Spinal cord (tissue), 10 donors: ENCODE measurements at places on chromosomes 12 and 14. TPM values are rescaled to one million over a fixed set of nuclear protein-coding genes. Genes with fewer than 3 reads are reported as not detected.

GRCh38 chr12:12216349-12217017 is 50.4 kb downstream of the LRP6 start:
- no peak overlapping the region for H3K27ac ChIP-seq
- no peak for DNase-seq
- H3K27me3 ChIP-seq: no peaks in the 10 kb centered on the region
- no peaks in the 10 kb centered on the region for H3K4me1 ChIP-seq

DNA sequence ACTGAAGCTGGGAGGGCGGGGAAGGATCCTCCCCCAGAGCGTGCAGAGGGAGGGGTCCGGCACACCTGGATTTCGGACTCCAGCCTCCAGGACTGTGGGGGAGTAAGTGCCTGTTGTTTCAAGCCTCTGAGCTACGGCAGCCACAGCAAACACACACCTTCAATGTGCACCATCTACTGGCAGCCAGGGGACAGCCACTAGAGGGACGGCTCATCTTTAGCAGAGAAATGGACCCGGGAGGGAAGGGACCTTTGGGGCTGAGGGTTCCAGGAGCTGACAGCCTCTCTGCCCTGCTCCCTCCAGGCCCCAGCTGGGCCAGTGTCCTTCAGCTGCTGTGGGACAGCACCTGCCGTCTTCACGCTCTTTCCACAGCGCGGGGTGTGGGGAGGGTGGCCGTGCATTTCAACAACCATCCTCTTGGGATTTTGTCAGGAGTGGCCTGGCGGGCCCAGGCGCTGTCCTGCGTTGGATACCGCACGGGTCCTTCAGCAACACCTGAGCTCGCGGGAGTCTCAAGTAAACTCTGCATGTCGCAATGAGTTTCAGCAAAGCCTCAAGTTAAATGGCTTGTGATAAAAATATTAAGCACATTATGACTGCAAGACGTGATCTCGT is 209.2 kb upstream of the C14orf180 start:
- no peaks in the 10 kb centered on the region for H3K36me3 ChIP-seq
- peaks cover 21% of the 10 kb centered on the region for H3K4me1 ChIP-seq
- no peak overlapping the region for H3K27ac ChIP-seq
- H3K4me3 ChIP-seq: no peak overlapping the region

- H3K4me3 ChIP-seq: peak overlapping the region; percentile 68
- H3K36me3 ChIP-seq: peaks cover 45% of the 10 kb centered on the region
- H3K27me3 ChIP-seq: no peaks in the 10 kb centered on the region
- H3K27ac ChIP-seq: no peak overlapping the region
- peaks cover 25% of the 10 kb centered on the region for H3K4me1 ChIP-seq
- DNase-seq: no peak
Observed at GRCh38 chr14:24052656-24053547, 1.1 kb downstream of the CARMIL3 start.

DNA sequence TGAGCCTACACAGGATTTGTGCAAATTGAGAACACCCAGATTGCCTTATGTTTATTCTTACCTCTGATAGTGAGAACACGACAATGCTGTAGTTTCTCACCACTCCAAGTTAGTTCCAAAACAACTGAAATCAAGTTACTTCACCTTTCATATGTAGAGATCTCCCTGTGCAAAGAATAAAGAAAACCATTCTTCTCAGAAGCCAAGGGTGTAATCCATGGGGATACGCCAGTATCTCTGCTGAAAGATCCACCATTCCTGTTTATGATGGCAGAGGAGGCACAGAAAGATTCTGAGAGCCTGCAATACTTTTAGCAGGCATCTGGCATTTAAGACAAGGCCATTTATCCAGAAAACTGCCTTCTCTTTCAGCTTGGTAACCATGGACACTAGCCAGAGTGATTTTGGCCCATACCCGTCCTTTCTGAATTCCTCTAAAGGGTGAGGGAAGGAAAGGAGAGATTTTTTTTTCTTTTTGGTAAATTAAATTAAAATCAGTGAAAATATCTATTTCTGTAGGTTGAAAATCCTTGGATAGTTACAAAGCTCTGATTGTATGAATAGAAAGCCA is 355.4 kb upstream of the FAR2 start:
- no peaks in the 10 kb centered on the region for H3K36me3 ChIP-seq
- DNase-seq: peak; percentile 65
- H3K4me3 ChIP-seq: no peak overlapping the region
- H3K4me1 ChIP-seq: peaks cover 6% of the 10 kb centered on the region
- H3K27ac ChIP-seq: peak overlapping the region; percentile 79
- no peaks in the 10 kb centered on the region for H3K27me3 ChIP-seq

GRCh38 chr14:58796242-58797009 is 158.7 kb downstream of the DACT1 start:
- H3K4me1 ChIP-seq: no peaks in the 10 kb centered on the region
- no peaks in the 10 kb centered on the region for H3K36me3 ChIP-seq
- H3K4me3 ChIP-seq: no peak overlapping the region
- H3K27me3 ChIP-seq: no peaks in the 10 kb centered on the region

DNA sequence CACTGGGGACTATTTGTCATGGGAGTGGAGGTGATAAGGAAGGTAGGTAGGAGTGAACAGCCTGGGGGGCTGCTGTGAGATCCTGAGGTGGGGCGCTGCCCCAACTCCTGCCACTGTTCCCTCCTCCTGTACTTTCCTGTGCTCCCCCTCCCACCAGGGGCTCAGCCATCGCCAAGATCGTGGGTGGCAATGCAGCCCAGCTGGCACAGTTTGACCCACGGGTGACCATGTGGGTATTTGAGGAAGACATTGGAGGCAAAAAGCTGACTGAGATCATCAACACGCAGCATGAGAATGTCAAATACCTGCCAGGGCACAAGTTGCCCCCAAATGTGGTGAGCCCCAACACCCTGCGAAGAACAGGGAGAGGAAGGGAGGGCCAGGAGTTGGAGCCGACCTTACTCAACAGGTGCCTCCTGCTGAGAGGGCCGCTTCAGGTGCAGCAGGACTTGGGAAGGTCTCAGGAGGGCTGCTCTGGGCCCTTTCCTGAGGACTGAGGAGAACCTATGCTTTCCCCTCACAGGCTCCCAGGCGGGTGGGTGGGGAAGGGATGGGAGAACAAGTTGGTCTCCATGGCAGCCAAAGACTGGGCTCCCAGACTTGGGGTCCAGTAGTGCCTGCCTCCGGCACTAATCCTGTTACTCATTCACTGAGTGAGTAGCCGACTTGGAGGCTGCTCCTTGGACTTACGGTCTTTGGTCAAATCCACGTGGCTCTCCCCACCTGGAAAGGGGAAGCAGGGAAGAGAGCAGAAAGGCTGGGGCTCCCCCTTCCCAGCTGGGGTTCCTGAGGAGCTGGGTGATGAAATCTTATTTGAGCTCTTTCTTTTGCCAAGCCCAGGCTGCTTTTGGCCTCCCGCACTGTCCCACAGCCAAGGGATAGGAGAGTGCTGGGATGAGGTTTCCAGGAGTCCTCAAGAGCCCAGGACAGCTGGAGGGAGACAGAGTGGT is 884 bp downstream of the GPD1 start:
- H3K27ac ChIP-seq: no peak overlapping the region
- no peak for DNase-seq

GRCh38 chr12:86663173-86663572 is 407.0 kb upstream of the MGAT4C start:
- H3K27ac ChIP-seq: no peak overlapping the region
- no peaks in the 10 kb centered on the region for H3K36me3 ChIP-seq
- no peak overlapping the region for H3K4me3 ChIP-seq
- no peak for DNase-seq
- H3K4me1 ChIP-seq: no peaks in the 10 kb centered on the region

DNA sequence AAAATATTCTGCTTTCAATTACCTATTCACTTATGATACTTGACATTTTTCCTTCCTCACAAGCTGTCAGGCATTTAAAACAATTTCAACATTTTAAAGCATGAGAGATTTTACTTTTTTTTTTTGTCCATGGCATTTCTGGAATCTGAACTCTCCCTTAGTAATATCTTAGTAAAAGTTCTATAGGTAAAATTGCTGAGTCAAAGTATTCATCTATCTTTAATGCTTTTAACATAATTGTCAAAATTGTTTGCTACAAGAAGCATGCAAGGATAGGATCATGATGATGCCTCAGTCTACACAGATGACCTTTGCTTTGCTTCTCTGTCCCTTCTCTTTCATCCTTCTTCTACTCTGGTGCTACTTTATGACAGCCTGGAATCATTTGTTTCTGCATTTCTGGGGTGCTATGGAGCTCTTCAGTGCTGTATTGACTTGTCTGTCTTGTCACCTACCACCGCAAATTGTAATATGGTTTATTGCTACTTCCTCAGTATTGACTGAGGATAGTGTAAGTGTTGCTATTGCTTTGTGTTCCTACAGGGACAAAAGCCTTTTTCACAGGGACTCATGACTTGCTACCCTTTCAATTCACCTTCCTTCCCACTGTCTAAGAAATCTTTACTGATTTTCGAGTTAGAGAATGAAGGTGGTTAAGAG is 589.8 kb upstream of the ATP2B1 start:
- no peaks in the 10 kb centered on the region for H3K4me1 ChIP-seq
- H3K36me3 ChIP-seq: no peaks in the 10 kb centered on the region
- no peak overlapping the region for H3K27ac ChIP-seq
- no peak for DNase-seq

DNA sequence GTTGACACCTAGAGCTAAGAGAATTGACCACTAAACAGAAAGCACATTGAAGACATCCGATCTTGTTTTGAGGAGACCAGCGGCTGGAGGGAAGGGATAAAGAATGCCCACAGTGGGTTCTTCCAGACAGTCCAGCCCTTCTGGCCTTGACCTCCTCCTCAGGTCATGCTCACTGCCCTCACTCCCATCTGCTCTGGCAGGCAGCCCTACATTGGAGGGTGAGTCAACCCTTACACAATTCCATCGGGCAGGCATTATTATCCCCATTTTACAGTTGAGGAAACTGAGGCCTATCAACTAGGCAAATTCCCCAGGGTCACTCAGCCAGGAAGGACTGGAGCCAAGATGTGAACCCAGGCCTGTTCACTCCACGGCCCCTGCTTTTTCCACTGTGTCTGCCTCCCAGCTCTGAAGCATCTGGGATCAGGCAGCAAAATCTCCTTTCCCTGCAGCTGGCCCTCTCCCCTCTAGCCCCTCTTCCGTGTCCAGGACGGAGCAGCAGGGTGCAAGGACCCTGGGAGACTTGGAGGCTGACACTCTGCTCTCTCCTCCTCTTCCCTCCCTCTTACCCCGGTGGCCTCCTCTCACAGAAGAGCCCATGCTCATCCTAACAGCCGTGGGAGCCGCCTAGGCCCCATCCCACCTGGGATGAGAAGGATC is 5.3 kb downstream of the SCNN1A start:
- H3K4me3 ChIP-seq: no peak overlapping the region
- no peak overlapping the region for H3K27ac ChIP-seq
- H3K36me3 ChIP-seq: no peaks in the 10 kb centered on the region

- no peaks in the 10 kb centered on the region for H3K27me3 ChIP-seq
- no peak for DNase-seq
- H3K36me3 ChIP-seq: peaks cover 38% of the 10 kb centered on the region
- H3K4me3 ChIP-seq: no peak overlapping the region
Observed at GRCh38 chr14:77198561-77198960, 17.0 kb downstream of the TMEM63C start.

GRCh38 chr14:97442363-97442762 is 645.2 kb downstream of the VRK1 start:
- no peaks in the 10 kb centered on the region for H3K27me3 ChIP-seq
- no peak for DNase-seq
- H3K27ac ChIP-seq: no peak overlapping the region
- no peak overlapping the region for H3K4me3 ChIP-seq
- H3K36me3 ChIP-seq: no peaks in the 10 kb centered on the region
- H3K4me1 ChIP-seq: no peaks in the 10 kb centered on the region

- DNase-seq: no peak
- H3K36me3 ChIP-seq: no peaks in the 10 kb centered on the region
- H3K4me1 ChIP-seq: peaks cover 2% of the 10 kb centered on the region
- no peak overlapping the region for H3K27ac ChIP-seq
Observed at GRCh38 chr12:32155961-32156529, 49.4 kb downstream of the BICD1 start.

GRCh38 chr14:33692762-33693161 is 258.1 kb downstream of the EGLN3 start:
- no peak overlapping the region for H3K27ac ChIP-seq
- H3K4me3 ChIP-seq: no peak overlapping the region
- no peaks in the 10 kb centered on the region for H3K36me3 ChIP-seq
- no peak for DNase-seq
- no peaks in the 10 kb centered on the region for H3K4me1 ChIP-seq
- no peaks in the 10 kb centered on the region for H3K27me3 ChIP-seq

GRCh38 chr12:92010853-92011701 is 134.6 kb downstream of the BTG1 start:
- no peak for DNase-seq
- H3K27ac ChIP-seq: no peak overlapping the region
- no peak overlapping the region for H3K4me3 ChIP-seq
- H3K27me3 ChIP-seq: no peaks in the 10 kb centered on the region

DNA sequence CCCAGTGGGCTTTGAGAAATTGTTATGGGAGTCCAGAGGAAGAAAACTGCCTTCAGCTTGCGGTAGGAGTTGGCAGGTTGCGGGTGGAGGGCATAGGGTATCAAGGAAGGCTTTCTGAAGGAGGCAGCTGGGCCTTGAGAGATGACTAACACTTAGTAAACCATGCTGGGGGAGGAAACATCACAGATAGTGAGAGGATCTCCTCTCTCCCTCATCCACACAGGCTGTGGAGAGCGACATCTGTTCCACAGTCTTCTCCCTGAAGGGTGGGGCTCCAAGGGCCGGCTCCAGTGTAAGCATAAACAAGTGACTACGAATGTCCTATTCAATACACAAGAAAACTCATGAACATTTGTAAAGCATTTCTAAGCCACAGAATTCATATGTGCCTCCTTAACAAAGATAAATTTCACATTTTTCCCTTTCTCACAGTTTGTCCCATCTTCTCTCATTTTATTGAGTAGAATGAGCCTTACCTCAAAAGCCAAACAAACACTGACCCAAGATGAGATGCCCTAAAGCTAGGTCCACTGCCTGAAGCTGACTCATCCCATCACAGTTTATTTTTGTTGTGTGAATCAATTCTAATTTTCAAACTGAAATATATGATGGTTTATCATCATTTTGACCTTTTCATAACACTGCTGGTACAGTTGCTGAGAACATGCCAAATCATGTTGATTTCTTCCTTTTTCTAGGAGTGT is 227.9 kb downstream of the SLC25A21 start:
- no peak overlapping the region for H3K4me3 ChIP-seq
- H3K27ac ChIP-seq: no peak overlapping the region
- DNase-seq: no peak
- H3K4me1 ChIP-seq: no peaks in the 10 kb centered on the region

SERPINA9 gene
- total RNA-seq: not detected

MUCL1 gene
- not detected for total RNA-seq

MORN3 gene
- total RNA-seq: 0.79 TPM

NEMP1 gene
- 17.3 TPM for total RNA-seq
